Muscle of back (tissue), 13 donors: ENCODE measurements at places on chromosomes 3 and 15. TPM values are rescaled to one million over a fixed set of nuclear protein-coding genes. Genes with fewer than 3 reads are reported as not detected.

GRCh38 chr3:45547764-45548680, 46.5 kb upstream of the LIMD1 start:
- DNase-seq = no peak

ECE2 gene
- not detected for polyA plus RNA-seq

GRCh38 chr3:178680489-178680888, 144.3 kb downstream of the KCNMB2 start:
- DNase-seq = no peak

TMC3 gene
- 0.04 TPM for polyA plus RNA-seq
